ENCODE measurements at places on chromosomes 1 and 21.

GRCh38 chr1:3975903-3976630 lies 76.0 kb upstream of the C1orf174 start:
- no peak overlapping the region for H3K27ac ChIP-seq
- no peak for DNase-seq
- no peak overlapping the region for H3K4me3 ChIP-seq
- no peaks in the 10 kb centered on the region for H3K27me3 ChIP-seq
- no peaks in the 10 kb centered on the region for H3K4me1 ChIP-seq

DNA sequence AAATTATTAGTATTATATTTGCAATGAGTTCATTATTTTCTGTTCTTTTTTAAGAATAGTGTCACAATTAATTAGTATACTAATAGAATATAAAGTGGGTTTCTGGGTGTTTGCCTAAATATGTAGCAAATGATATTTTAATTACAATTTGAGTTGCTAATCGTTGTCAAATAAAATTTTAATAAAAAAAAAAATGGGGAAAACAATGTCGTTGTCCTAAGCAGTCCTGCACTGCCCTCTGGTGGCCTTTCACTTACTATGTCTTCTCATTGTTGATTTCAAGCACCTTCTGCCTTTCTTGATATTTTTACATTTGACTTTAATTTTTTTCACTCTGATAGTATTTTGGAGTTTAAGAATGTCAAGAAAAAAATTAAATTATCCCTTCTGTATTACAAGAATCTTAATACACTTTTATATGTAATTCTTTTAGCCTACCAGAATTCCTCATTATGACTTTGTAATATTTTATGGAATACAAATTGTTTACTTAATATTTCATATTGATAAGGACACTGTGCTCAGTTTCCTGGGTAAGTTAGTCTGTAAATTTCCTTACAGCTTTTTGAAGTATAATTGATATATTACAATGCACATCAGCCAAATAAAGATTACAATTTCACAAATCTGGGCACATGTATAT lies 104.5 kb upstream of the FMN2 start:
- no peak overlapping the region for H3K27ac ChIP-seq
- peaks cover 2% of the 10 kb centered on the region for H3K36me3 ChIP-seq
- H3K4me3 ChIP-seq: no peak overlapping the region
- H3K27me3 ChIP-seq: no peaks in the 10 kb centered on the region

DNA sequence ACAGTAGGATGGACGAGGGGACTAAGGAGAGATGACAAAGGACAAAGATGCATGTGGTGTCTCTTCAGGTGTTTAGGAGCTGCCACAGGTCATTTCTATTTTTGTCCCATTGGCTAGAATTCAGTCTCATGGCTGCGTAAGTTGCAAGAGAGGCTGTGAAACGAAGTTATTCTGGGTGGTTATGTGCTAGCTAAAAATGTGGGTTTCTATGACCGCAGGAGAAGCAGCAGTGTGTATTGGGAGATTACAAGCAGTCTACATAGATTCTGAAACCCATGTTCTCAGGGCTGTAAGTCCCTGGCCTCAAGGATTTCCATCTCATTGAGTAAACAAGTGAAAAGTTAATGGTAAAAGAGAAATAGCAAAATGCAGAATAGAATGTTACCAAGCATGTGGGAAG lies 110.7 kb downstream of the SPATA46 start:
- H3K27me3 ChIP-seq: no peaks in the 10 kb centered on the region
- H3K27ac ChIP-seq: no peak overlapping the region
- no peak overlapping the region for H3K4me3 ChIP-seq
- no peaks in the 10 kb centered on the region for H3K4me1 ChIP-seq
- DNase-seq: no peak
- H3K36me3 ChIP-seq: no peaks in the 10 kb centered on the region

- H3K4me1 ChIP-seq: no peaks in the 10 kb centered on the region
- H3K27ac ChIP-seq: no peak overlapping the region
- H3K27me3 ChIP-seq: no peaks in the 10 kb centered on the region
These were observed 17.0 kb upstream of the RUNX3 start for GRCh38 chr1:24946861-24947658.

DNA sequence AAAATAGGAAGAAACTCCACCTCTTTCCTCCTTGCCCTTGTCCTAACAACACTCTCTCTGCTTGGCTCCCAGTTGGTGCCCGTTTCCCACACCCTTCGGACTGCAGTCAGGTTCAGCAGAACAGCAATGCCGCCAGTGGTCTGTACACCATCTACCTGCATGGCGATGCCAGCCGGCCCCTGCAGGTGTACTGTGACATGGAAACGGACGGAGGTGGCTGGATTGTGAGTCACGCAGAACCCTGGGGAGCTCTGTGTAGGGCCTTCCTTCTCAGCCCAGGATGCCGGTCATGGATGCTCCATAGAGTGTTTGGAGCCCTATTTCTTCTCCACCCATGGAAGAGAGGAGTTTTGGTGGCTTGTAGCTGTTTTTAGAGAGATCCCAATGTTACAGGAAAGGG lies 60.9 kb downstream of the TNN start:
- no peaks in the 10 kb centered on the region for H3K27me3 ChIP-seq
- no peak overlapping the region for H3K4me3 ChIP-seq
- no peaks in the 10 kb centered on the region for H3K36me3 ChIP-seq
- peaks cover 18% of the 10 kb centered on the region for H3K4me1 ChIP-seq

Measured in H1 (cell line).